ENCODE measurements at places on chromosomes 7 and 10.
A peak's percentile ranks its signal among the peaks of the same experiment; 100 is the strongest.

GRCh38 chr7:2651336-2651735 is 19.6 kb downstream of the TTYH3 start:
- DNase-seq, result peak; percentile 73

- no peak for DNase-seq
These were observed 5.8 kb downstream of the MALRD1 start for GRCh38 chr10:19054289-19054835.

GRCh38 chr7:78476851-78477405 is 678.4 kb downstream of the PHTF2 start:
- DNase-seq, result no peak

DNA sequence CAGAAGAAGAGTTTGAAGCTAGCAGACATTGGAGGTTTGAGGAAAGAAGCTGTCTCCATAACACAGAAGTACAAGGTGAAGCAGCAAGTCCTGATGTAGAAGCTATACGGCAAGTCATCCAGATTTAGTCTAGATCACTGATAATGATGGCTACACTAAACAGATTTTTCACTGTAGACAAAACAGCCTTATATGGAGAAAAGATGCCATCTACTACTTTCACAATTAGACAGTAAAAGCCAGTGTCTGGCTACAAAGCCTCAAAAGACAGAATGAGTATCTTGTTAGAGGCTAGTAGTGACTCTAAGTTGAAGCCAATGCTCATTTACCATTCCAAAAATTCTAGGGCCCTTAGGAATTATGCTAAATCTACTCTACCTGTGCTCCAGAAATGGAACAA is 85.1 kb downstream of the SNX13 start:
- DNase-seq, result no peak

DNA sequence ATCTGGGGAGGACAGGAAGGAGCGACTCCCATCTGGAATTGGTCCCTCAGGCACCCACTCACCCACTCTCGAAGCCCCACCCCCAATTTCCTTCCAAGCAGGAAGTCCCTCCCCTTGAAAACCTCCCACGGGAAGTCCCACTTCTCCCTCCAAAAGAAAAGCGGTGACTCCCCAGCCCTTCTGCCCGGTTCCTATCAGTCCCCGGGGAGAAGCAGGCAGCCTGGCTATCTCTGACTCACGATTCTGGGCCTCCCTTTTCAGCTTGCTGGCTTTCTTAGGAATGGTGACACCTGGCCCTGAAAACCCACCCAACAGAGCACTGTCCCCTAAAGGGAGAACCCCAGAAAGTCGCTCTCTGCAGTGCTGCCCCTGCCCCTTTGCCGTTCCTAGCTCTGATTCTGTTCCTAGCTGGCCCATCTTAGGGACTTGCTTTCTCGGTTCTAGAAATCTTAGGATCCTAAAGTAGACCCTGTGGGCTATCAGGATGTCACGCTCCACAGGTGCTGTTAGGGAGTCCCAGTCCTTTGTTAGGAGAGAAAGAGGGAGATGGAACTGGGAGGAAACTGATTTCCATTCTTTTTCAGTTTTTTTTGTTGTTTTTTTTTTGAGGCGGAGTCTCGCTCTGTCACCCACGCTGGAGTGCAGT is 6.0 kb downstream of the TSC22D4 start:
- peak; percentile 75 for DNase-seq

- DNase-seq, result peak; percentile 64
These were observed 38.3 kb upstream of the SRGN start for GRCh38 chr10:69049566-69049961.

DNA sequence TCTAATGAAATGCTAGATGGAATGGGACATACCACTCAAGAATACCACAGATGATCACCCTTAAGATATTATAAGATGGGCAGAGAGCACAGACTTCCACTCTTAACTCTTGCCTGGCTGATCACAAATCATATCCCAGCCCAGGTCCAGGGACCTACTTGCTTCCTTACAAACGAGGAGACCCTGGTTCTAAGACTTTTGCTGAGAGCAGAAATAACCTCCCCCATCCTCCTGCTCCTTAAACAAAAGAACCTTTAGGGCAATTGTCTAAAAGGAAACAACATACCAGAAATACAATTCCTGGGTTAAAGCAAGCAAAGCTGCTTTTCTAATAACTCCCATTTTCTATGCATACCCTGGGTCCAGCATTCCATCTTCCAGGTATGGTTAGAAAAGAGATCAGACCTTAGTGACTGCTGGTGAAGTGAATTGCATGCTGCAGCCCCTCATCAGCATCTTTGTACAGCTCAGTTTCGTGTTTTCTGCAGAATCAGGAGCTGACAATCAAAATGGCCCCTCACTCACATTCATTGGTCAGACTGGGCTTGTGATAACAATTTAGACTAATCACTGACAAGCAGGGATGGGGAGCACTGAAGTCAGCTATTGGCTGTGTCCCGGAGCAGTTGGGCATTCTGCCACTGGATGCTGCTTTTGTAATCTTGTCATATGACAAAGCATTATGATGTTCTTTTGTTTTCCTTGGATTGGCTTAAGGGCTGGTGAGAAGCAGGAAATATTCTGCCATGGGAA is 14.6 kb downstream of the IFIT3 start:
- no peak for DNase-seq

DNA sequence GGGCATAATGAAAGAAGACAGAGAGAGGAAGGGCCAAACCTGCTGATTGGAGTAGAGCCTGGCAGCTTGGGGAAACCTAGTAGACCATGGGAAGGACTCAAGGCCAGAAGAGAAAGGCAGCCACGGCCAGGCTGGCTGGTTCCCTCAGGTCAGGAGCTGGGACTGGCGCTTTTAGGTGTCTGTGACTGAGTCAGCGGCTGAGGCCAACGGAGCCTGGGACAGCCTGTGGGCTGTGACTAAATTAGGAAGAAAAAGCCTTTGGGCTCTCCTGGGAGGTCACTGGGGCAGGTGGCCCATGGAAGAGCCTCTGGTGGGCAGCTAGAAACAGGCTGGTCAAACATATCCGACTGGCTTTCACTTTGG is 108.9 kb upstream of the PDCD4 start:
- no peak for DNase-seq
